ENCODE measurements at places on chromosomes 4 and X.

GRCh38 chr4:88939697-88940096, 117.3 kb downstream of the FAM13A start:
- DNase-seq, result no peak

DNA sequence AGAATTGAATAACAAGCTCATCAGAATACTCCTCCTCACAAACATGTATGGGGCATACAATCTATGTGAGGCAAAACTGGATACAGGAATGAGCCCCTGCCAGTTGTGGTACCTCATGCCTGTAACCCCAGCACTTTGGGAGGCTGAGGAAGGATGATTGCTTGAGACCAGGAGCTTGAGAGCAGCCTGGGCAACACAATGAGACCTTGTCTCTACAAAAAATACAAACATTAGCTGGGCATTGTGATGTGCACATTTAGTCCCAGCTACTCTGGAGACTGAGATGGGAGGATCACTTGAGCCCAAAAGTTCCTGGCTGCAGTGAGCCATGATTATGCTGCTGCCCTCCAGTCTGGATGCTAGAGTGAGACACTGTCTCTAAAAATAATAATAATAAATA, 611.0 kb downstream of the NLGN4X start:
- DNase-seq, result no peak

- DNase-seq, result no peak
These were observed 60.5 kb downstream of the TMA16 start for GRCh38 chr4:163554870-163555465.

GRCh38 chr4:121822796-121823504, 733 bp downstream of the CCNA2 start:
- peak; percentile 57 for DNase-seq

DNA sequence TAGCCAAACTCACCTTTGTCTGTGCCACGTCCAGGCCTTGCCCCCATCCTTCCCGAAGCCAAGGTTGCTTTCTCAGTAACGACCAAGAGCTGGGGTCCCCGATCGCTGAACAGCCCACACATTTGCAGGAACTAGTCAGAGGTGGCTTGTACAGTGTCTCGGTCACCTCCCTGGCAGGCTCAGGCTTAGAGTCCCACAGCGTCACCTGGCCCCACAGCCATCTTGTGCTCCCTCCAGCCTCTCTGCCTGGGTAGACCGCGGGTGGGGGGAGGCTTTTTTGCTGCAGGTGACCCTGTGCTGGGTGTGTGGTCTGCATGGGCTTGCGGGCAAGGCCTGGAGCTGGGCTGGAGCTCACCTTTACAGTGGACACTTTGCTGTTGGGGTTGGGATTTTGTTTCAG, 60.2 kb downstream of the PSAPL1 start:
- DNase-seq, result no peak

GRCh38 chrX:47637546-47638195, 7.9 kb upstream of the CFP start:
- peak; percentile 58 for DNase-seq

DNA sequence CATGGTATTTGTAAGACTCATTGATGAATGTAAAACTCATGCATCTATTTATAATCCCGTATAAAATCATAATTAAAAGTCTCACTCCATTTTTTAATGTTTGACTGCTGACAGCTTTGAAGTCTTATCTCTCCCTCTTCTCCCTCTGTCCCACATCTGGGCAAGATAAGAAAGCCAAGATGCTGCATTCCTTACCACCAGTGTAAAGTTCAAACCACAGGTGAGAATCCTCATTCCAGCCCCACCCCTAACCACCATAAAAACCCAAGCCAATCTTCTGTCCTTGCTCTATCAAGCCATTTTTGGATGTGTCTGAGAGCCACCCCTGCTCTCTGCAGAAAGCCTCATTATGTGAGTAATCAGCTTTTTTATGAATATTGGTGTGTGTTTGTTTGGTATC, 59.3 kb upstream of the MAGED1 start:
- DNase-seq, result no peak

DNA sequence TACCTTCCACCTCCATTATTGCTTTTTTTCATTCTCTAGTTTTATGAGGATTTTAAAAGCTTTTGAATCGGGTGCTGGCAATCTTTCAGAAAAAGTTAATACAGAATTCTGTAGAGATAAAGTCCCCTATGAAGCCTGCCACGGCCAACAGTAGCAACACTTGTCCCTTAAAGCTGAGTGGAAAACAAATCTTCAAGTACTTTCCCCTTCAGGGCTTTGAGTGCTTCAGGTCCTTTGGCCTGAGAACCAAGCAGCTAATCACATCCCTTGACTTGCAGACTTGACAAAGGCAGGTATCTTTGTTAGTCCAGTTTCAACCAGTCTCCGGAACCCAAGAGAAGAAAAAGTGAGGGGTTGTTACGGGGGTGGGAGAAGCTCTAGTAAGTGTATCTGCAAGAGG, 144.4 kb downstream of the ATG4A start:
- no peak for DNase-seq

GRCh38 chr4:134201216-134202161, at the start of gene PABPC4L:
PABPC4L (minus strand) TSS chr4:134201789; CDS start chr4:134201019, 770 bp downstream.
- peak; percentile 90 for DNase-seq

GRCh38 chrX:118571836-118572235, 76.2 kb downstream of the DOCK11 start:
- DNase-seq, result no peak

DNA sequence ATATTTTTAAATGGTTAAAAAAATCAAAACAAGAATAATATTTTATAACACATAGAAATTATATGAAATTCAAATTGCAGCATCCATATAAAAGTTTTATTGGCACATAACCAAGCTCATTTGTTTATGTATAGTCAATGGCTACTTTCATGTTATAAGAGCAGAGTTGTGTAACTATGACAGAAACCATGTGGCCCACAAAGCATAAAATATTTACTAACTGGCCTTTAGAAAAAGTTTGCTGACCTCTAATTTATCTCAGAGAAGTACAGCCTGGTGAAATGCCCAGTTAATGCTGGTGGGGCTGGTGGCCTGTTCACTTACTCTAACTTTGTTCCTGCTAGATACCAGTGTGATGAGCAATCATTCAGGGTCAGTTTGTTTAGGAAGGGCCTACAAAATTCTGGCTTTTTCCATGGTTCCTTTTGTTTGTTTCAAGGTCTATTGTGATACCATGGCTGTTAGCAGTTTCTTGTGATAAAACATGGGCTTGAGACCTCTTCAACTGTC, 104.6 kb downstream of the PPP1R2C start:
- no peak for DNase-seq

DNA sequence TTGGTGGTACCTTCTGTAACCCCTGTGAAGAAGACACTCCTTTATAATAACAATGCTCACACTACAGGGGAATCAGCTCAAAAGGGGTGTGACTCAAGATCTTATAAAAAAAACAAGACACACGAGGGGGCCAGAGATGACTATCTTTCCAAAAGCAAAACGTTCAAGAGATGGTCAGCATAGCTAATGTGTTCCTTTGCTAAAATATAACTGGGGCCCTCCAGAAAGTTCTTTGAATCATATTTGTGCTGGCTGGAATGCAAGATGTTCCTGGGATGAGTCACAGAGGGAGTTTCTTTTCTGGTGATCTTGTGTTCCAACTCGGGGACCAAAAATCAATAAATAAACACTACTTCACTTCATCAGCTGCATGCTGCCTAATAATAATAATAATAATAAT, 46.5 kb downstream of the RAI2 start:
- DNase-seq, result no peak

DNA sequence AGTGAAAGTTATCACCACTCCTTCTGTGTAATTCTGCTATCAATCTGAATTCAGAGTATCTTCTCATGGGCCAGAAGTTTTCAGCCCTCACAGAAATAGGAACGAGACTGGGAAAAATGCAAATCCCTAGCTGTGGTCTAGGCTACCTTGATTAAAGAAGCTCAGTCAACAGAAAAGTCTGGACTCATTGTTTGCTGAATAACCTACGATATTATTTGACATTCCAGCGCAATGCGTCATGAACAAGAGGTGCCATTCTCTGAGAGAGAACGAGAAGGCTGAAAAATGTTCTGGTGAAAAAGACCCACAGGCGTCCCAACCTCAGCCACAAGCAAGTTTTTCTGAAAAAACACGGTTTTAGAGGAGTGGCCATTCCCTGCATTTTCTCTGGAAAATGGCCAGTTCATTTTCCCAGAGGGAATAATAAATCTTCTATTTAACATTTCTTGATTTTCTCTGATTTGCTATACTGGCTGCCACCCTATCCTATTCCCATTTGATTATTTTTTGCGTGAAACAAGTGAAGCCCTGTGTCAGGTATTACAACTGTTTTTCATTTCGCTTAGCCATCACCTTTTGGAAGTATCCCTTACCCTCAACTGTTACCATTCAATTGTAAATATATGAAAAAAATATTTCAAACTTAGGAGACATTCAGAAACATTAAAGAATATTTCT, 1117.6 kb upstream of the PRKX start:
- no peak for DNase-seq

DNA sequence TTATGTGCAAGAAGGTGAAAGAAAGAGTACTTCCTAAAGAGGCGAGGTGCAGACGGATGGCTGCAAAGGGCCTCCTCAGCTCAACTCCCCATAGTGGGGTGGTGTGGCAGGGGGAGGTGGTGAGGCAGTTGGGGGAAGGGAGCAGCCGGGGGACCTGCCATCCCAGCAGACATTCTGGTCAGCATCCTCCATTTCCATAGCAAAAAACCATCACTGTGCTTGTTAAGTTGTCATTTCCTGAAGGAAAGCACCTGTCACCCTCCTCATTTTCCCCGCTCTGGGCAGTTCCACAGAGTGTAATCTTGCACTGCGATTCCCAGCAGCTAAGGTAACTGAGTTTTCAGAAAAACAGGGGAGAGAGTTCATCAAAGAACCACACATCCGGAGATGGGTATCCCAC, 51.5 kb downstream of the TSPAN5 start:
- DNase-seq, result no peak

DNA sequence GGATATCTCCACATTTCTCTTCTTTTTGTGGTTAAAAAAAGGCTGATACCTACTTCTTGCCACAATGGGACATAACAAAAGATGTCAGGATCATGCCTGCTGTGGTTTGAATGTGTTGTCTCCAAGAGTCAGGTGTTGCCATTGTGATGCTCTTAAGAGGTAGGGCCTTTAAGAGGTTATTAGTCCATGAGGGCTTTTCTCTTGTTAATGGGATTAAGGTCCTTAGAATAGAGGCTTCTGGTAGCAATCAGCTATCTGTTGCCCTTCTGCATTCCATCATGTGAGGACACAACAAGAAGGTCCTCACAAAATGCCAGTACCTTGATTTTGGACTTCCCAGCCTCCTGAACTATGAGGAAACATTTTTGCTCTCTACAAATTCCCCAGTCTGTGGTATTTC, 191.4 kb downstream of the GBA3 start:
- no peak for DNase-seq

GRCh38 chrX:7158468-7158990, 10.6 kb upstream of the PUDP start:
- DNase-seq, result no peak

- no peak for DNase-seq
These were observed 101.6 kb upstream of the MAP9 start for GRCh38 chr4:155478336-155478835.

DNA sequence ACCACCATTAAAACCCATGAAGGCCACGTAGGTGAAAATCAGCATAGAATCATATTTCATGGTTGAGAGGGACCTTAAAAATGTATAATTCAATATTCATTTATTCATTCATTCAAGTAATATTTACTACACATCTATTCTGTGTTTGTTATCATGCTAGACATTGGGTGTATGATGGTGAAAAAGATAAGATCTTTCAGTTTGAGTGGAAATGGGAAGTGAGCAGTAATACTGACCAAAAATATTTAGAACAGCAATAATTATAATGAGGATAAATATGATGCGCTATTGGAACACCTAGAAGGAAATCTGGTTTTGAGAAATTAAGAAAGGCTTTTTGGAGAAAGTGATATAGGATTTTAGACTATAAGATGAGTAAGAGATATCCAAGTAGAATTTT, 28.0 kb downstream of the DKK2 start:
- DNase-seq, result no peak

GRCh38 chr4:185931986-185932385, 120.0 kb upstream of the SORBS2 start:
- no peak for DNase-seq

DNA sequence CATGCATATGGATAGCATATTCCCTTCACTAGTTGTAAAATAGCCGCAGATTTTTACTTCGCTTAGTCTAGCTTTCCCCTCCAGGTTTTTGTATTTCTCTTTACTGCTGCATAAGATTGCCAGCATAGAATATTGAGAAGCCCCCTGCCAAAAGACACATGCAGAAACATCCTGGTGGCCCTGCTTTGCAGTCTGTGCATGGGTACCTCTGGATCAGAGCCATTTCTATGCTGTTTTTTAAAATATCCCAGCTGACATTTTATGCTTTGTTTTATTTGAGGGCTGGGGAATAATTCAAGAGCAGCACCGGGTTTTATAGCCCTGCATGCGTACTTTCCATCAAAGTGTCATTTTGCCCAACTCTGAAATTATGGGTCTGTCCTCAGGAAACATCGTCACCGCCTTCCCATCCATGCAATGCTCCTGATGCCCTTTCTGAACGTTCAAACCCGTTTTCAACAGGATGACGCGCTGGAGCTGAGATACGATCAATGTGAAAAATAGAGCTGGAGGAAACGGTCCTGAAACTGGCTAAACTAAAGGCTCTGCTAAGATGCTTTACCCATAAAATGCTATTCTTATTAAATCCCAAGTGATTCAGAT, 314.3 kb downstream of the EVC2 start:
- DNase-seq, result no peak

DNA sequence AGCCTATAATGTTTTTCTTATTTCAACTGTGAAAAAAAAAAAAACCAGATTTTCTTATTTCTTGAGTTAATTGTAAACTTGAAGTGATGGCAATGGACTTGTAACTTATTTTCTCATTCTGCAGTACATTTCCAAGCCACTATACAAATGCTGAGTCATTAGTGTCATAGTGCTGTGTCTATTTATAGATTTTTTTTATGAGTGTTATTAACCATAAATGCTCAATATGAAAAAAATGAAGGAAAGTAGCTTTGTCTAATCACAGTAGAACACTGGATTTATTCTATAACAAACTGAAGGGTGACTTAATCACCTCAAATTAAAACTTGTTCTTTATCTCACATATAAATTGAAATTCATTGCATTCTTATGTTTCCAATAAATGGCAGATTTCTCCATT, 718.6 kb downstream of the CCSER1 start:
- no peak for DNase-seq

DNA sequence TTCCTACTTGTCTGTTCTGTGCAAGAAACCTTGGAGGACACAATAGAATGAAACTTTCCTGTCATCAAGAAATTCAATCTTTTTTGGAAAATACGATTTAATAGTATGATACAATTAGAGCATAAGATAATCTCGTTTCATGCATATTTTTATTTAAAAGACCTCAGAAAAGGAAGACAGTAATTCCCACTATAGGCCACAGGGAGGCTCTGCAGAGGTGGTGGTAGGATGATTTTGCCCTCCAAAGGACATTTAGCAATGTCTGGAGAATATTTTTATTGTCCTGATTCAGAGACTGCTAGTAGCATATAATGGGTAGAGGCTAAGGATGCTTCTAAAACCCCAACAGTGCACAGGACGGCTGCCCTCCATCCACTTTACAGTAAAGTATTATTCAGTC, 68.7 kb downstream of the PAK3 start:
- no peak for DNase-seq
